T-helper 17 cell (primary cell): ENCODE measurements at places on chromosomes 7 and 10.

DNA sequence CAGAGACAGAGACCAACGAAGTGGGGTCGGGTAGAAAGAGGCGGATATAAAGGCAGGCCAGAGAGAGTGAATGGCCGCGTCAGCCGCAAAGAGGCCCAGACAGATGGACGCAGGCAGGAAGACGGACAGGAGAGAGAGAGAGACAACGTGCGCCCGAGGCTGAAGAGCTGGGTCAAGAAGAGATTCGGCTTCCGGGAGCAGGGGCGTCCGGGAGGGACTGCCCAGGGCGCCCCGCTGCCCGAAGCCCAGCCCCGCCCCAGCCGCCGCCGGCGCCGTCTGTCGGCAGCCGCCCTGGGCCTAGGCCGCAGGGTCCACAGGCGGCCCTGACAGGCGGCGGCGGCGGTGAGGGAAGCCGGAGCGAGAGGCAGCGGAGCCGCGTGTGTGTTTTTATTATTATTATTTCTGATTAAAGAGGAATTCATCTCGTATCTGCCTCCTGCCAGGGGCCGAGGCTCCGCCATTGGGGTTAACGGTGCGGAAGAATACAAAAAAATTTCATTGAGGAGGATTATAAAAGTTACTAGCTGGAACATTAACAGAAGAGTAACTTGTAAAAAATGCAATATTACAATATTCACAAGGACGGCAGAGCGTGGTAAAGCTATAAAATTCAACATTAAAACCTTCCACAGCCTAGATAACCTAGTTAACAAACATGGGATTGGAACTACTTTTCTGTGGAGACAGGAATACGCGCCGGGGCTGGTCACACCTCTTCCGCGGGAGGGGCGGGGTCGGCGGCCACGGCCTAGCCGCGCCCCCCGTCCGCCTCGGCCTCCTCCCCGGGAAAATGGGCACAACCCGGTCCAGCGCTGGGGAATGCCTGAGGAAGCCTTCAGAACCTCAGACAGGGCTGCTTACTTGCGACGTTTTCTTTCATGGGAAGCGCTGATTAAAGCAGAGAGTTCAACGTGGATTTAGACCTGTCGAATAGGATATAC is 29.7 kb upstream of the PAX2 start:
- no peak for DNase-seq

DNA sequence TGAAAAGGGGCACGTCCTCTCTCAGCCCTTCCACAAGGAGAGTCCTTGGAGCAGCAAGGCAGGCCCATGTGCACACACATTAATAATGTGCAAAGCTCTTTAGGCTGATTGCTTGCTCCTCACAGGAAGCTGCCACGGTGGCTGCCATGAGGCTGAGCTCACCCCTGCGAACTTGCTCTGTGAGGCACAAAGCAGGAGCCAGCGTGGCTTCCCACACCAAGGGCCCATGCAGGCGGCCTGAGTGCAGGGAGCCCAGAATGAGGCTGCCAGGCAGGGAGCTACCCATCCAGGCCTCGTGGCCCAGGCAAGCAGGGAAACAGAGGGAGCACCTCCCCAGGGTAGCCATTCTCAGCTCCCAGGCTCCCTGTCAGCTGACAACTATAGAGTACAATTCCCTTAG is 242.9 kb downstream of the GRID1 start:
- no peak for DNase-seq

DNA sequence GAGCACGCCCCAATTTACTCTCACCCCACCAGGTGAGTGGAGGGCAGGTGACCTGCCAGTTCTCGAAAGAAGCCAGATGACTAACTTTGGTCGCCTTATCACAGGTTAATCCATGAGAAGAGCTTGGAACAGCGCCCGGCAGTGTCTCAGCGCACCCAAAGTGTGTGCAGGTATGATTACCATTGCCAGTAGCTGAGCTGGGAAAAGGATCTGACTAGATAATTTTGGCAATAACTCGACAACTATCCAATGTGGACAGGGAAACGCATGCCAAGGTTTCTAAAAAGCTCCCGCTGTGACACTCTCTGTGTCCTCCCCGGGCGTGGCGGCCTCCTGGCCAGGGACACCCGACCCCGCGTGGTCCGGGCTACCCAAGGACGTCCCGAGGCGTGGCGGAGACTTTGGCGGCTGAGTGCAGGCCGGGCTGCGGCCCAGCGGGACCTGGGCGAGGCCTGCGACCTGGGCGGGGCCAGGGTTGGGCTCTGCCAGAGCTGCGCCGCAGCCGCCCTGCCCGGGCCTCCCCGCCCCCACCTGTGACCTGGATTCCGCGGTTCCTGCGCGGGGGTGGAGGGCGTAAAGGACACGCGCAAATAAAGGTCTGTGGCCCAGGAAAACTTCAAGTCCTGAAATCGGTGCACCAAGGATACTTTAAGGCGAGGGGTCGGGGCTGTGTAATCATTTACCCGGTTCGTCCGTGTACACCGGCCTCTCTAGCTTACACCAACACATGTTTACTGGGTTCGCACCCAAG is 13.7 kb upstream of the WAPL start:
- DNase-seq, result peak; percentile 50

GRCh38 chr10:70191161-70191971 is 21.1 kb upstream of the SAR1A start:
- DNase-seq, result no peak

GRCh38 chr10:14451341-14451740 is 120.6 kb upstream of the FRMD4A start:
- DNase-seq, result no peak

DNA sequence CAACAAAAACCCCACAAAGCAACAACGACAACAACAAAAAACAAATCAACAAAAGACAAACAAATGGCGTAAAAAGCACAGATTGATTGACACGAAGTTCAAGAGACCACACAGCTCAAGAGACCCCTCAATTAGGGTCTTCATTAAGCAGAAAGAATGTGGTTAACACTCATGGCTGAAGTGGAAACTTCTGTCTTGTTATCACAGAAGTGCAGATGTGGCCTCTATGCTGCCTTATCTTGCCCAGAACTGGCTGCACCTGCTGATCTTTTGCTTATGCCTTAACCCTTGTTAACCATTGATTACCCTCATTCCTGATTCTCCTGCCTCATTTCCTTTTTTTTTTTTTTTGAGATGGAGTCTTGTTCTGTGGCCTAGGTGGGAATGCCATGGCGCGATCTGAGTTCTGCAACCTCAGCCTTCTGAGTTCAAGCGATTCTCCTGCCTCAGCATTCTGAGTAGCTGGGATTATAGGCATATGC is 3.5 kb upstream of the DAGLB start:
- DNase-seq, result no peak

DNA sequence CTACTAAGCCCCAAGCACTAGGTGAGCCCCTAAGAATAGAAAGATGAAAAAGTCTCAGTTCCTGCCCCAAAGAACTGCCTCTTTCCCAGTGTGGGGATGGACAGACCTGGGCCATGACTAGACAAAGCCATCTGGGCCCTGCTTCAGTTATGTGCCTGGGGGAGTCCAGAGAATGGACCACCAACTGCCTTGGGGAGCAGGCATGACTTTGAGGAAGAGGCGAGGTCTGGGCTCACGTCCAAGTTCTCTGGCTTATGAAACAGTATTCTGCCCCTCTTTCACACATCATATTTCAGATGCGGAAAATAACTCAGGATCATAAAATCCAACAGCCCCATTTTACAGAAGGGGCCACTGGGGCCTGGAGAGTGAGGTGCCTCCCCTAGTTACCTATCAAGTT is 80.3 kb downstream of the PLXNA4 start:
- DNase-seq, result no peak

DNA sequence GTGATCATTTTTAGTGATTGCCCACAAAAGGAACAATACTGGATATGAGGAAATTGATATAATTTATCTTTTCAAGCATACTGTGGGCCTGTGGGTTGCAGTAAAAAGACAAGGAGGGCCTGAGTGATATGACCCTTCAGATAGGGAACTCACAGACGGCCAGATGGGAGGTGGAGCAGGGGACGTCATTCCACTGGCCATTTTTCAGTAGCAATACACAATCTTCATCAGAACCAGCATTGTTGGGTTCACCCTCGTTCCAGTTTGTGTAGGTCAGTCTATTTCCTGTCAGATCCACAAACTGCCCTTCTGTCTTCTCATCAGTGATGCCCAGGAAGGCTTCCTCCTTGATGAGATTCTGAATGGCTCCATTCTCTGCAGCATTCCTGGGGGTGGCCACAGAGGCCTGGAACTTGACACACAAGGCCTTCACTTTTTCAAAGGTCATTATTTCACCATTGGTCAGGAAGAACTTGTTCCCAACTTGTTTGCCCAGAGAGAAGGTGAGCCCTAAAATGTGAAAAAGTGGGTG is 4.5 kb downstream of the MBL2 start:
- no peak for DNase-seq

DNA sequence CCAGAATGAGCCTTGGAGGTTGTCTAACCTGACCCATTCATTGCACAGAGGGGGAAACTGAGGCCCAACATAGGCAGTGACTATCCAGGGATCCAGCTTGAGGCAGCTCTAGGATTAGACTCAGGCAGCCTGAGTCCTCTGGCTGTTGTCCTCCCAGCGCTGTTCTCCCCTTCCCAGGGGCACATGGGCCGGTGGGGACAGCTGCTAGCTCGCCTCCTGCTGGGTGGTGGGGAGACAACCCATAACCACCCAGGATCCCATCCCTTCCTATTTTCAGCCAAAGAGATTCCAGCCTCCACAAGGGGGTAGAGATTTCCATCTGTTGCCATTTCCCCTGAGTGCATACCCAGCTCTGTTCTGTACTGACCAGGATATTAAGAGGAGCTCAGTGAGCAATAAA is 145.1 kb upstream of the GPR26 start:
- DNase-seq, result no peak

DNA sequence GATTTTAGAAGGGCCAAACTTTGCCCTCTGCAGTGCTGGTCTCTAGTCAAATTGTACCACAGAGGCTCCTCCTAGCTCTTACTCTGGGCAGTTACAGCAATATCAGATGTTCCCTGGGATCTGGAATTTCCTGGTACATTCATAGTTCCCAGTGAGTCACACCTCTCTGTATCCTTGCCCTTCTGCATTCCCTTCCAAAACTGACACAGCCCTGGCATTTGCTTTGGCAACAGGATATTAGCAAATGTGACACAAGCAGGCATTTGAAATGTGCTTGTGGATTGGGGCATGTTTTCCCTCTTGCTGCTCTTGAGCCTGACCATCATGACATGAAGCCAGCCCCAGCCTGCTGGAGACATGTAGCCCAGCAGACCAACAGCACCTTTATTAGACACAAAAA is 284.7 kb upstream of the AKR1E2 start:
- DNase-seq, result no peak

DNA sequence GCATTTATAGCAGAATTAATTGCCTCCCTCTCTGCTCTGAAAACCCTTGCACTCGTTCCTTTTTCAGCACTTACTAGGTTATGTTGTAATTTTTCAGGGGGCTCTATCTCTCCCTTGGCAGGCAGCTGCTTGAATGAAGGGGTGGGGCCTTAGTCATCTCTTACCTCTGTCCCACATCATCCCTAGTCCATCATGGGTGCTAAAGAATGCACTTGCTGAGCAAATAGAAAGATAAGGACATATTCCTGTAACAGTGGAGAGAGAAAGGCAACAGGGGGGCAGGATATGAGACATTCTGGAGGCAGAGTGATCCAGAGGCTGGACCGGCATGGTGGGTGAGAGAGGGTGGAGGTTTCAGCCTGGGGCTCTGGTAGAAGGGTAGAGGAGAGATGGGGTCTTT is 60.0 kb downstream of the MINDY4 start:
- no peak for DNase-seq
